Stimulated activated CD8-positive, alpha-beta memory T cell treated with anti-CD3 and anti-CD28 coated beads, Interleukin-15, amount 100 ng/mL, for 48 hours (primary cell): ENCODE measurements at places on chromosomes 4 and X.

DNA sequence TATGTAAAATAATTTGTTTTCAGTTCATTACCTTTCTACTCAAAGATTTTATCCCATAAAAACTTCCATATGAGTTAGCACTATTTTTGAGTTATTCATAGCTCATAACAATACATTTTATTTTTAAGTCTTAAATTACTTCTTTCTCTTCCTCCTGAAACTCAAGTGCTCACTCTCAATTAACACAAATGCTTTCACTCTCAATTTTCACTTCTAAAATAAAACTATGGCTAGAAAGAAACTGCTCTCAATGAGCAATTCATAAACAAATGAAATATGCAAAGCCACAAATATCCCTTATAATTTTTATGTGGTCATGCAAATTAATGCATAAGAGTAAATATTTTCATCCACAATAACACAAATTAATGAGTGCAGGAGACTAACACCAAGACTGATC, 38.8 kb downstream of the MAML3 start:
- DNase-seq: no peak

DNA sequence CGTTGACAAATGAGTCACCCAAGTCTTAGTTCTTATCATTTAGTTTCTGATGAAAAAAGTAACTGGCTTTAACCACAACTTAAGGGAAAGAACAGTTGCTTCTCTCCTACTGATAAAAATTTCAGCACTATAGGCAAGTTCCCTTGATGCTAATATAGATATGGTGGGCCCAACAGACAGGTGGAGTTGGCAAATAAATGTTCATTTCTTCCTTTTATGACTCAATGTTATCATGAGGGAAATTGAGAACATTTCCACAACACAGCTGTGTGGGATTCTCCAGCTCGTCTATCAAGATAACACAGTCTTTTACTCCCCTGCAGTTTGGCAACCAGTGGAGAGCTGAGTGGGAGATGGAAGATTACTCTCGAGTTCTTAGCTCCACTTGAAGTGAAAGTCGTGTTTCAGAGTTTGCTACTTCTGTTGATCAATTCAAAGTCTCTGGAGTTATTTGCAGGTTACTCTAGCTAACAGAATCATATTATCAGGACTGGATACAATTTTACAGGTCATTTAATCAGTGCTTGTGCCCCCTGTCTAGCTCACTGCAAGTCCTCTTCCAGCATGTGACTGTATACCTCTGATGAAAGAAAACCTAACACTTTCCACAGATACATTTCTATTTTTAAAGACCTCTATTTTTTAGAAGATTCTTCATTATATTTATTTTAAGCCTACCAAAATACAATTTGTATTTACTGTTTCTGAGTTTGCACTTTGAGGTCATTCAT, 270.6 kb upstream of the GK2 start:
- no peak for DNase-seq

- no peak for DNase-seq
Observed at GRCh38 chr4:159926871-159927270, 824.0 kb downstream of the RAPGEF2 start.

DNA sequence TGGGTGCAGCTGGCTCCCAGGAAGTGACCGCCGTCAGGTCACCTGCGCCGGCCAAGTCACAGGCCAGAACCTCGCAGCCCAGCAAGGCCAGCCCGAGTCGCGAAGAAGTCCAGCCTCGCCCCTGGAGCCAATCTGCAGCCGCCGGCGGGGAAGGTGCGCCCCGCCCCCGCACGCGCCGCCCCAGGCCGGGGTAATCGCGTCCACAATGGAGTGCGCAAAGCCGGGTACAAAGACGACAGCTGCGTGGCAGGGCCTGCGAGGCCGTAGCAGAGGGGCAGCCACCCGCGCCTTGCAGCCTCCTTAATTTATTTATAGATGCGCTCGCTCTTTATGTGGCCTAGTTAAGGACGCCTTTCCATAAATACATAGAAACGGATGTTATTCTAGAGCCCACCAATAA, 139.4 kb upstream of the CPEB2 start:
- DNase-seq: no peak

DNA sequence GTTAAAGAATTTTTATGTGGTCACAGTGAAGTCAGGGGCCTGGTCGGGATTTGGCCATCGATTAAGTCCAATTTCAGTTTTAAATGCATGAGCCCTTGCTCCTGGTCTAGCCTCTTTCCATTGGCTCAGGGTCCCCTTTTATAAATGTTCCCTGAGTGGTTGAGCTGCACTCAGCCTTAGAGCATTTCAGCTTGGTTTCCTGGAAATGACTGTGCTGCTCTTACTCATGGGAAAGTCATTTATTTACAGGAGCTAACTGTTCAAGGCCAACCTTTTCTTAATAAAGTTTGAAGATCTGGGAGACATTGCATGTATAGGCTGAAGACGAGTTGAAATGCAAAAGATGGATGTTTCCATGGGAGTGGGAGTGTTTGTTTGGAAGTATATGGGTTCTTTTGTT, 98.8 kb upstream of the CLNK start:
- no peak for DNase-seq

GRCh38 chr4:169059306-169060211, 49.5 kb upstream of the CBR4 start:
- DNase-seq: no peak

GRCh38 chrX:43969504-43970501, 3.4 kb downstream of the NDP start:
- DNase-seq: no peak

- DNase-seq: no peak
Observed at GRCh38 chrX:14027511-14028019, 2.1 kb downstream of the GEMIN8 start.

DNA sequence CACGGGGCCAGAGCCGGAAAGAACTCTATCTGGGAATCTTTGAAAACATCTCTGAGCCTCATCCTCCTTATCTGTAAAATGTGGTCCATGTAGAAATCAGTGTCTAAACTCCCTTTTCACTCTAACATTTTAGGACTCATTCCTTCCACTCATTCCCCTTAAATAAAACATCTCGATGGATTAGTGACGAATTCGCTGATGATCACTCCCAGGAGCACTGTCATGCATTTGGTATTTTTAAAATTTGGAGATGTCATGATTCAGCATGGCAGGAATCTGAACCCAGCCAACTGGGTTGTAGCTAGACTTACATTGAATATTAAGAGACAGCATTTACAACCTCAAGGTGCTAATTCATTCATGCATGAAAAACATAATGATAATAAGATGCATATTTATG, 88.1 kb downstream of the SPANXN3 start:
- DNase-seq: no peak

DNA sequence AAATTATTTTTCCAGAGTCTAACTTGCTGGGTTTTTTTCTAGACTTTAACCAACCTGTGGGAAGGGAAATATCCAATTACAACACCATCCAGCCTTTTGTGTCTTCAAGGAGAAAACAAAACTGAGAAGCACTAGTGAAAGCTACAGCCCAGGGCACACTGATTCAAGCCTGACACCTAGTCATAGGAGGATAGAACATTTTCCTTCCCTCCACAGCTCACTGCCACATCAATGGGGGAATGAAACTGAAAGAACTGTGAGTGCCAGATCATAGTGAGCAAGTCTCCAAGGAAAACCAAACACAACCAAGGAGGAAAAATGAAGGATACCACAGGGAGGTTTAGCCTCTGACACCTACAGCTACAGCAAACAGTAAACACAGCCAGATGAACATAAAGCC, 43.3 kb upstream of the MAGEA8 start:
- DNase-seq: no peak

DNA sequence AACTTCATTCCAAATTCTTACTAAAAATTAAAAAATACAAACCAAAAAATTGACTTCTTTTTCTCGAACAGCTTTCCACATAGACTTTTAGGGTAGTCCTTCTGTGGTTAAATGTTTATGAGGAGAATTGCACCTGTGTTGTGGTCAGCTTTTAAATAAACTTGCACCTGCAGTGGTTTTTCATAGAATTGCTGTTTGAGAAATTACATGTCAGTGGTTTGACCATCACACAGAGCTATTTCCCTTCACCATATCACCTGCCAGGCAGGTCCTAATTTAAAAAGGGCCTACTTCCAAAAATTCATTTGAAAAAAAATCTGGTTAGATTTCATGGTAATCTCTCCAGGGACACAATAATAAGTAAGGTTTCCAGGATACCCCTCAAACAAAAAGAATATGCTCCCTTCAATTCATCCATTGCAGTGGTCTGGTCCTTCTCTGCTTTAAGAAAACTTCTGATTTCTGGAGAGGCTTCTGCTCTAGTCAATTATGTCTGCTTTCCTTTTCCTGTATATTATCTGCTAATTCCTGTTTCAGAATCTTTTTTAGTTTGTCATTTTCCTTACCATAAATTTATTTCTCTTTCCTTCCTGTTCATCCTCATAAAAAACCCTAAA, 9.8 kb upstream of the UTP3 start:
- DNase-seq: no peak

DNA sequence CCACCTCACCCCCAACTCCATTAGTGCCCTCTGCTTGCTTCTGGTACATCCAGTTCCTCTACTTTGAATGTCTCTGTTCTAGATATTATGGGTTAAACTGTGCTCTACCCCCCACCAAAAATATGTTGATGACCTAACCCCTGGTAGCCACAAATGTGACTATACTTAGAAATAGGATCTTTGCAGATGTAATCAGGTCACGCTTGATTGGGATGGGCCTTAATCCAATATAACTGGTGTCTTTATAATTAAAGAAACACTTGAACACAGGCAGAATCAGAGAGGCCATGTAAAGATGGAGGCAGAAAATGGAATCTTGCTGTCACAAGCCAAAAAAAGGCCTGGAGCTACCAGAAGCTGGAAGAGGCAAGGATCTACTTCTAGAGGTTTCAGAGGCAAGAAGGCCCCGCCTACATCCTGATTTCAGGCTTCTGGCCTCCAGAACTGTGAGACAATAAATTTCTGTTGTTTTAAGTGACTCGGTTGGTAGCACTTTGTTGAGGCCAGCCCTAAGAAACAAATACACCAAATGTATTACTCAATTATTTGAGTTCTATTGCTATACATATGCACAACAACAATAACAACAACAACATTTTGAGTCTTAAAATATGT, 220.0 kb downstream of the PPP3CA start:
- DNase-seq: no peak

GRCh38 chr4:155881555-155881954, 15.5 kb upstream of the ASIC5 start:
- DNase-seq: no peak

DNA sequence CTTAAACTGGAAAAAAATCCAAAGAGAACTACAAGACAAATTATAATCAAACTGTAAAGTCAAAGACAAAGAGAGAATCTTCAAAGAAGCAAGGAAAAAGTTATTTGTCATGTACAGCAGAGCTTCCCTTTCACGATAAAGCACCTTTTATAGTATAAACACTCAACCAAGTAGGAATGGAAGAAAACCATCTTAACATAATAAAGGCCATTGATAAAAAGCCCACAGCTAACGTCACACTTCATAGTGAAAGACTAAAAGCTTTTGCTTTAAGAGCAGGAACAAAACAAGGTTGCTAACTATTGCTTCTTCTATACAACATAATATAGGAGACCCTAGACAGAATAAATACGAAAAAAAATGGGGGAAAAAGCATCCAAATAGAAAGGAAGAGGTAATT, 595.7 kb upstream of the POU3F4 start:
- DNase-seq: no peak
